Aorta (tissue), 5 donors: ENCODE measurements at places on chromosomes 12 and 14. TPM values are rescaled to one million over a fixed set of nuclear protein-coding genes. Genes with fewer than 3 reads are reported as not detected.
A peak's percentile ranks its signal among the peaks of the same experiment; 100 is the strongest.

Gene CCDC88C
- 0.33 TPM for polyA plus RNA-seq

Gene OR4K17
- polyA plus RNA-seq, result not detected

Gene HOXC11
- polyA plus RNA-seq, result not detected

Gene COX8C
- not detected for polyA plus RNA-seq

Gene CCDC38
- polyA plus RNA-seq, result not detected

Gene TAS2R30
- polyA plus RNA-seq, result 0.08 TPM

Gene CLBA1
- 1.8 TPM for polyA plus RNA-seq

Gene MYF6
- polyA plus RNA-seq, result not detected

Gene TEX52
- polyA plus RNA-seq, result not detected

Gene RNASE7
- polyA plus RNA-seq, result not detected

Gene KIF21A
- 1.2 TPM for polyA plus RNA-seq

Gene OAS1
- 26.0 TPM for polyA plus RNA-seq

- no peaks in the 10 kb centered on the region for H3K4me1 ChIP-seq
- no peaks in the 10 kb centered on the region for H3K36me3 ChIP-seq
- H3K27me3 ChIP-seq, result no peaks in the 10 kb centered on the region
These were observed 160.9 kb upstream of the ABCD2 start for GRCh38 chr12:39780411-39780912.

- no peaks in the 10 kb centered on the region for H3K4me1 ChIP-seq
- no peaks in the 10 kb centered on the region for H3K36me3 ChIP-seq
- H3K27me3 ChIP-seq, result no peaks in the 10 kb centered on the region
- no peak for DNase-seq
These were observed 36.8 kb upstream of the SPTSSA start for GRCh38 chr14:34498684-34499412.

- H3K27ac ChIP-seq, result no peak overlapping the region
- no peak overlapping the region for H3K4me3 ChIP-seq
- no peaks in the 10 kb centered on the region for H3K4me1 ChIP-seq
- DNase-seq, result no peak
These were observed 38.5 kb upstream of the IGF1 start for GRCh38 chr12:102518871-102519270.

GRCh38 chr14:64235652-64236640 is 58.2 kb downstream of the ESR2 start:
- H3K27me3 ChIP-seq, result no peaks in the 10 kb centered on the region
- no peaks in the 10 kb centered on the region for H3K36me3 ChIP-seq
- H3K27ac ChIP-seq, result no peak overlapping the region
- H3K4me3 ChIP-seq, result no peak overlapping the region
- no peak for DNase-seq

- H3K27me3 ChIP-seq, result no peaks in the 10 kb centered on the region
- no peak overlapping the region for H3K4me3 ChIP-seq
- DNase-seq, result no peak
These were observed 323.9 kb upstream of the DIO2 start for GRCh38 chr14:80535171-80535570.

DNA sequence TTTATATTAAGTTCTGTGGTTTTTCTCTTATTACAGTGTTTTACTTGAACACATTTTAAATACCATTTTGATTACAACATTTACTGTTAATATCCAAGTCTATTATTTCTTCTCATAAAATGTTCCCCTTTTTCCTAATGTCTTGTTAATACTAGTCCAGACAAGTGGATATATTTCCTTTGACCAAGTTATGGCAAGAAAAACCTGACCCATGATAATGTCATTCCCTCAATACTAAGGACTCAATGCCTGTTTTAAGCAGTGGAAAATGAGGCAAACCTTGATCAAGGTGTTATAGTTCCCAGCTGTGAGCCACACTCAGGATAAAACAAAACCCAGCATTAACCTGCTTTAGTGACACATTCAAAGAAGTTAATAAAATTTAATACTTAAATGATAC is 12.2 kb downstream of the TRMT5 start:
- no peaks in the 10 kb centered on the region for H3K27me3 ChIP-seq
- peaks cover 2% of the 10 kb centered on the region for H3K36me3 ChIP-seq
- no peak overlapping the region for H3K27ac ChIP-seq
- DNase-seq, result no peak

GRCh38 chr12:105235281-105235731 is 668 bp downstream of the APPL2 start:
- DNase-seq, result no peak
- H3K36me3 ChIP-seq, result no peaks in the 10 kb centered on the region
- H3K4me1 ChIP-seq, result peaks cover 11% of the 10 kb centered on the region
- H3K4me3 ChIP-seq, result peak overlapping the region; percentile 77
- no peaks in the 10 kb centered on the region for H3K27me3 ChIP-seq

GRCh38 chr12:8689681-8690080 is 8.1 kb upstream of the RIMKLB start:
- H3K27me3 ChIP-seq, result no peaks in the 10 kb centered on the region
- H3K4me1 ChIP-seq, result no peaks in the 10 kb centered on the region
- no peaks in the 10 kb centered on the region for H3K36me3 ChIP-seq
- no peak for DNase-seq
- H3K27ac ChIP-seq, result no peak overlapping the region
- no peak overlapping the region for H3K4me3 ChIP-seq

GRCh38 chr14:101595349-101595748 is 34.1 kb downstream of the DIO3 start:
- H3K27ac ChIP-seq, result no peak overlapping the region
- no peaks in the 10 kb centered on the region for H3K36me3 ChIP-seq
- no peak for DNase-seq
- no peaks in the 10 kb centered on the region for H3K27me3 ChIP-seq
- H3K4me1 ChIP-seq, result no peaks in the 10 kb centered on the region

GRCh38 chr14:58455593-58456265 is 28.2 kb downstream of the KIAA0586 start:
- no peak overlapping the region for H3K27ac ChIP-seq
- no peak for DNase-seq
- H3K4me3 ChIP-seq, result no peak overlapping the region
- no peaks in the 10 kb centered on the region for H3K27me3 ChIP-seq
- H3K36me3 ChIP-seq, result no peaks in the 10 kb centered on the region

GRCh38 chr12:109737631-109738030 is 24.0 kb downstream of the FAM222A start:
- no peak overlapping the region for H3K4me3 ChIP-seq
- H3K4me1 ChIP-seq, result no peaks in the 10 kb centered on the region
- no peaks in the 10 kb centered on the region for H3K36me3 ChIP-seq
- peak; percentile 36 for DNase-seq
- no peak overlapping the region for H3K27ac ChIP-seq

DNA sequence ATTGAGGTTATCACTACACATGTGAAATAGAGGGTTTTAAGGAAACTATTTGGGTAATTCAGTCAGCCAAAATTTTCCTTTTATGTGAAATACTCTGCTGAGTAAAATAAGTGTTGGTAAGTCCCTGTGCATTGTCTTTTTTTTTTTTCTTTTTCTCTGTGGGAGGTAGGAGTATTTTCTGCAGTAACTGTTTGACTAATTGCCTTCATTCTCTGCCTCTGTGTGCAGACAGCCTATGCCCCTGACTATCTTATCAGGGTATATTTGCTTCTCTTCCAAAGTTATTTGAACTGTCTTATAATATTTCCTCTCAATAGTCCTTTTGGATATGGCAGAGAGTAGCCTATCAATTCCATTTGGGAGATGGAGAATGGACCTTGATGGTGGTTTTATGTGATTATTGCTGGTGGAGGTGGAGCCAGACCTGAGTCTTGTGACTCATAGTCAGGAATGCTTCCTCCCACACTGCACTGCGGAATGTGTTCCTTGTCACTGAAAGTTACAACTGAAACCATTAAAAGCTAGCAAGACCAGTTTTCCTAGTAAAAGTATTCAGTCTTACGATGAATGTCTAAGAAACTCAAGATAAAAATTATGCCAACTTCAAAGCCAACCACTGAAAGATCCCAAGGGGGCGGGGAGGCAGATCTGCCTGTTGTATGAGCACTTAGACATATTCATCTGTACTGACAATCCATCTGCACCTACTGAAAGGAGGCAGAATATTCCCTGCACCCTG is 40.9 kb upstream of the STXBP6 start:
- no peak for DNase-seq
- no peaks in the 10 kb centered on the region for H3K4me1 ChIP-seq
- H3K27me3 ChIP-seq, result no peaks in the 10 kb centered on the region
- no peak overlapping the region for H3K4me3 ChIP-seq
- peak overlapping the region; percentile 69 for H3K27ac ChIP-seq
- H3K36me3 ChIP-seq, result no peaks in the 10 kb centered on the region

- peak overlapping the region; percentile 50 for H3K27ac ChIP-seq
- no peaks in the 10 kb centered on the region for H3K36me3 ChIP-seq
- H3K27me3 ChIP-seq, result no peaks in the 10 kb centered on the region
- H3K4me1 ChIP-seq, result no peaks in the 10 kb centered on the region
- no peak for DNase-seq
These were observed 98.5 kb downstream of the RFLNA start for GRCh38 chr12:124393414-124393790.

DNA sequence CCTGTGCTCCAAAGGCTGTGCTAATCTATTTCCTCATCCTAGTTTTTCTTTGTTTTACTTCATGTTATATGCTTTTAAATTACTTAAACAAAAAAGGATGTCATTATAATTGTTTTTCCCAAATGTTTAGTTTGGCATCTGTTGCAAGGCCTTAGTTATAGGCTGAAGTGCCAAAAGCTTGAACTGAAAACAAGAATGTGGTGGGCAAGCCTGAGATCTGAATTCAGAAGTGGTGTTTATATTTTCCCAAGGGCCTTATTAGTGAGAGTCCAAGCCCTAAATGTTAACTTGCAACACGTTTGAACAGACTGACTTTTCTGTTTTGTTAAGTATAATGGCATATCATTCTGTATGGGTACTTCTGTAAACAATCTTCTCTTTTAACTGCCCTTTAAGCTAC is 326.8 kb downstream of the CCDC91 start:
- H3K27ac ChIP-seq, result no peak overlapping the region
- DNase-seq, result no peak
- no peaks in the 10 kb centered on the region for H3K27me3 ChIP-seq

DNA sequence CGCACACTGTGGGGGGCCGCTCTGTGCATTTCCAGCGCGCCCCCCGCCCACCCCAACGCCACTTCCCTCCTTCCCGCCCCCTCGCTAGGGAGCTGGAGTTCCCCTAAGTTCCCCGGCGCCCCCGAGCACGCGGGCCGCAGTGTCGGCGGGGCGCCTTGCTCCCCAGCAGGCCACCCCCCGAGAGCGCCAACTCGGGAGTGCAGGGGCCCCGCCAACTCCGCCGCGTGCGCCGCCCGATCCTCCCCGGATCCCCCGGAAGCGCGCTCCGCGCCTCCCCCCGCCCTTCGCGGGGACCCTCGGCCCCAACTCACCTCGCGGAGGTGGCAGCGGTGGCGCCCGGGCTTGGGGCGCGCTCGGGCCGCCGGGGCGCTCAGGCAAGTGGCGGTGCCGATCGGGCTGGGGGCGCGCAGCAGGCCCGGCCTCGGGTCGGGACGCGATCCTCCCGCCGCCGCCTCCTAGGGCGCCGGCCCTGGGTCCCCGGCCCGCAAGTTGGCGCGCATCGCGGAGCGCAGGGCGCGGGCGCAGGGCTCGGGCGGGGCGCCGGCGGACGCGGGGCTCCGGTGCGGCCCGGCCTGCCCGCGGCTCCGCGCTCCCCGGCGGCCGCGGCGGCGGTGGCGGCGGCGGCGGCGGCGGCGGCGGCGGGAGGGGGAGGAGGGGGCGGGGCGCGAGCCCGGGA is at the start of gene NCOR2:
NCOR2 (minus strand) TSS at position 616 of the 676 bp plus-strand sequence. CDS start 72,361 bp downstream, outside the sequence.
- H3K27me3 ChIP-seq, result no peaks in the 10 kb centered on the region
- H3K4me1 ChIP-seq, result no peaks in the 10 kb centered on the region
- DNase-seq, result no peak
- H3K36me3 ChIP-seq, result no peaks in the 10 kb centered on the region
- H3K27ac ChIP-seq, result peak within 1 kb of the TSS; percentile 75

GRCh38 chr12:6562881-6563280 is 5.2 kb downstream of the NOP2 start:
- H3K36me3 ChIP-seq, result peaks cover 6% of the 10 kb centered on the region
- H3K4me1 ChIP-seq, result no peaks in the 10 kb centered on the region
- no peak overlapping the region for H3K4me3 ChIP-seq
- H3K27me3 ChIP-seq, result no peaks in the 10 kb centered on the region
- H3K27ac ChIP-seq, result no peak overlapping the region

DNA sequence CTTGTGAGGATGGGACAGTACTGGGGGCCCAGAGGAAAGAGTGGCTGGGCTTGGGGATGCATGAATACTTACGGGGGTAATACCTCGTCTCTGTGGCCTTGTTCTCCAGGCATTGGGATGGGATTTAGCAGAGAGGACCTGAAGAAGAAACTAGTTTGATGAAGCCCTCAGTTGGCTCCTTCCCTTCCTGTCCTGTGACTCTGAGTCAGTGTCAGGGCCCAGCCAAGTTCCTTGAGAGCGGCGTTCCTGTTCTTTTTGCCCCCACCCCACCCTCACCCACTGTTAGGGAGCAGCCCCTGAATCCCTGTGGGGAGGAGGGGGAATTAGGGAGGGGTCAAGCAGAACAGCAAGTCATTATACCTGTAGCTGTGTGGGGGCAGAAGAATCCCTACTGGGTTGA is 5.2 kb upstream of the LRP1-AS start:
- H3K27ac ChIP-seq, result peak overlapping the region; percentile 54
- H3K4me3 ChIP-seq, result no peak overlapping the region
- H3K27me3 ChIP-seq, result no peaks in the 10 kb centered on the region
- peak; percentile 82 for DNase-seq
- peaks cover 8% of the 10 kb centered on the region for H3K4me1 ChIP-seq

- no peak for DNase-seq
- H3K4me1 ChIP-seq, result no peaks in the 10 kb centered on the region
- no peaks in the 10 kb centered on the region for H3K27me3 ChIP-seq
These were observed 158.8 kb downstream of the TMTC3 start for GRCh38 chr12:88300931-88301330.

GRCh38 chr12:68235576-68235975 is 10.0 kb upstream of the IL26 start:
- H3K27ac ChIP-seq, result no peak overlapping the region
- no peaks in the 10 kb centered on the region for H3K36me3 ChIP-seq
- H3K4me1 ChIP-seq, result no peaks in the 10 kb centered on the region
- H3K4me3 ChIP-seq, result no peak overlapping the region
- no peak for DNase-seq

- no peak for DNase-seq
- H3K27me3 ChIP-seq, result no peaks in the 10 kb centered on the region
- no peaks in the 10 kb centered on the region for H3K36me3 ChIP-seq
- no peaks in the 10 kb centered on the region for H3K4me1 ChIP-seq
These were observed 160.9 kb downstream of the SPTSSA start for GRCh38 chr14:34300882-34301734.

DNA sequence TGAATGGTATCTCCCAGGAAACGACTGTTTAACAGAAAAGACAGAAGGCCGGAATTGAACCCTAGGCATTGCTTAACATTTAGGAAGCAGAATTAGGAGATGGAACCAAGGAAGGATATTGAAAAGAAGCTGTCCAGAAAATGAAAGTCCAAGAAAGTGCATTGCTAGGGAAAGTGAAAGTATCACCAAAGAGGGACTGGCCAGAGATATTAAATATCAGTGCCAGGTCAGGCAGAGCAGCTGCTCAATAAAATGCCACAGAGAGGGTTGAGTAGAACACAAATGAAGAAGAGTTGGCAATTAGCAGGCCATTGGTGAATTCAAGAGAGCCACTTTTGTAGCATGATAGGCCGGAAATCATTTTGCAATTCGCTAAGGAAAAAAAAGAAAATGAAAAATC is 101.6 kb downstream of the CFAP54 start:
- H3K4me1 ChIP-seq, result no peaks in the 10 kb centered on the region
- H3K4me3 ChIP-seq, result no peak overlapping the region
- no peaks in the 10 kb centered on the region for H3K27me3 ChIP-seq
- H3K27ac ChIP-seq, result no peak overlapping the region

GRCh38 chr12:11941606-11942337 is 129.0 kb upstream of the BCL2L14 start:
- no peak overlapping the region for H3K4me3 ChIP-seq
- no peak overlapping the region for H3K27ac ChIP-seq
- H3K27me3 ChIP-seq, result no peaks in the 10 kb centered on the region
- H3K36me3 ChIP-seq, result no peaks in the 10 kb centered on the region
- DNase-seq, result no peak
